Stimulated activated CD4-positive, alpha-beta T cell treated with anti-CD3 and anti-CD28 coated beads, Interleukin-15, amount 100 ng/mL, for 24 hours (primary cell): ENCODE measurements at places on chromosomes 6 and 20.
A peak's percentile ranks its signal among the peaks of the same experiment; 100 is the strongest.

DNA sequence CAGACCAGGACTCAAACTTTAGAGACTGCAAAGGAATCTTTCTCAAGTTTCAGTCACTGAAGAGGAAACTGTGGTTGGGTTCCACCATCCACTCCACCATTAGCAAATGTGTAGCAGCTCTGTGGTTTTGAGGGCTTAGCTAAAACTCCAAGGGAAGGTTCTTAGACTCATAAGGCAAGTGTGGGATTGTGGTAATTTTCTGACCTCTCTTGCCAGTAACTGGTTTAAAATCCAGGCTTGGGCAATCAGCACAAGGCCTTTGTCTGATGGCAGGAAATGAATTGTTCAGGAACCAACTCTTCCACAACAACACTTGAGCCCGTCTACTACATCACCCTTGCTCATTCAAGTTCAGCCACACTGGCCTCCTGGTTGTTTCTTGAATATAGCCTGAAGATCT lies 68.6 kb upstream of the FBXL4 start:
- no peak for DNase-seq

- DNase-seq = no peak
Measured at GRCh38 chr6:25883536-25883935, 9.5 kb upstream of the SLC17A3 start.

DNA sequence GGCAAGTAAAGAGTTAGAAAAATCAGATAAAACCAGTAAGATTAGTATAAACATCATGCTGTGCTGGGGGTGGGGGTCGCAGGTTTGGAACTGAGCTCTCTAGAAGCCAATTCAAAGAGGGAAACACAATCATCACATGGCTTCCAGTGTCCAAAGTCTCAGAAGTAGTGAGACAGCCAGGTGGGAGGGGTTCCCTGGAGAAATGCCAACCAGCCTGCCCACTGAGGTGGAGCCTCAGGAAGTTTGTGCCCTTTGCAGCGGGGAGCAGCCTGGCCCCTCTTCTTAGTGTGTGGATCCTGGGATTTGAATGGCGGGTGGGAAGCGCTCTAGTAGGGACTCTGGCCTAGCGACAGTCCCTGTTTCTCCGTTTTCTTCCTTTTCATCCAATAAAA lies 21.4 kb downstream of the C6orf15 start:
- no peak for DNase-seq

GRCh38 chr20:61776491-61777075 lies 289.1 kb downstream of the TAF4 start:
- no peak for DNase-seq

- DNase-seq = peak; percentile 37
Measured at GRCh38 chr6:28985462-28986164, 19.5 kb downstream of the ZNF311 start.

GRCh38 chr6:11450037-11450436 lies 87.5 kb upstream of the TMEM170B start:
- DNase-seq = no peak

DNA sequence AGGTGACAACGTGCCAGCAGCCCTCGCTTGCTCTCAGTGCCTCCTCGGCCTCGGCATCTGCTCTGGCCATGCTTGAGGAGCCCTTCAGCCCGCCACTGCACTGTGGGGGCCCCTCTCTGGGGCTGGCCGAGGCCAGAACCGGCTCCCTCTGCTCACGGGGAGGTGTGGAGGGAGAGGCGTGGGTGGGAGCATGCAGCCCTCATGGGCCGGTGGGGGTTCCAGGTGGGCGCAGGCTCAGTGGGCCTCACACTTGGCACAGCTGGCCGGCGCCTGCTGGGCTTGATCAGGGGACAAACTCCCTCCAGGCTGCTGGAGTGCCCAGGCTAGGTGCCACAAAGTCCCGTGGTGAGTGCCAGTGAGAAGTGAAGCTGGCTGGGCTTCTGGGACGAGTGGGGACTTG lies 566.6 kb upstream of the ID4 start:
- DNase-seq = no peak

GRCh38 chr6:21846541-21847451 lies 253.2 kb downstream of the SOX4 start:
- peak; percentile 29 for DNase-seq

- DNase-seq = no peak
Measured at GRCh38 chr6:151805286-151805840, 2.1 kb upstream of the ESR1 start.

GRCh38 chr6:113530769-113531168 lies 326.4 kb upstream of the MARCKS start:
- no peak for DNase-seq

DNA sequence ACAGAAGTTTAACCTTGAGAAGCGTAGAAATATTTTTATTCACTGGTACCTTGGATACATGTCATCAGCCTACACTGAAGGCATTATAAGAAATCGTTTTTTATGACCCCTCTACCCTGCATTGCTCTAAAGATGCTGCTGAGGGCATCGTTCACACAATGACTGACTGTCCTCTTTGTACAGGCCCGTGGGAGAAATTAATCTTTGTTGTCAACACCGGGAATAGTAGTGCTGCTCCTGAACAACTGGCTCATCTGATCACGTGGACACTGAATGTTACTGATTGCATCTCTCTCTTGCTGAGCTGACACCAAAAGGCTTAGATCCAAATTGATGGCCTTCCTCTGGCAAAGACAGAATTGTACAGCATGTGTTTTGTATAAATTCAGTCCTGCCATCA lies 157.1 kb upstream of the SMLR1 start:
- DNase-seq = no peak

DNA sequence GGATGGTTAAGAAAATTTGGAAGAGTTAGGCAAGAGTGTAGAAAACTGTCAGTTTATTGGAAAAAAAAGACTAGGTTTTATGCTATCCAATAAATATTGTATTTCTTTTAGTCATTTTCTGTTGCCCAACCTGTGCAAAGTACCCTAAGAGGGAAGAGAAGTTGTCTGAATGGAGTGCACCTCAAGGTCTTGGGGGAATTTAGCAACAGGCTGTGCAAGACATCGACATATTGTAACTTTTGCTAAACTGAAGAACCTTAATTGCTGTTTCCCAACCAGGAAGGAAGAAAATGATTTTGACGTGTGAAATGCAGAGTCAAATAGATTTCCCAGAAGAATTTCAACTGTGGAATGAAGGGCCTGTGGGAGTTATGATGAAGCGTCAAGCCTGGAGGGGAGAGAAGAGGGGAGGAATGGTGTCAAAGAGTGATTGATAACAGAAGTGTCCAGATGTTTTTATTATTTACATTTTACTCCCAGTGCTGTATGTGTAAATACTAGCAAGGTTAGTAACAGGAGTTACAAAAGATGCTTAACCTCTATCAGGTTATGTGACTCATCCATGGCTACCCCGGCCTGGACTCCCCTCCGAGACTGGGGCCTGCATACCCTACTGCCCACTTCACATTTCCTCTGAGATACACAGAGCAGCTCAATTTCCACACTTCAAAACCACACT lies 246.8 kb downstream of the MYLK4 start:
- DNase-seq = no peak

- no peak for DNase-seq
Measured at GRCh38 chr6:130259557-130259956, 36.8 kb upstream of the SAMD3 start.

DNA sequence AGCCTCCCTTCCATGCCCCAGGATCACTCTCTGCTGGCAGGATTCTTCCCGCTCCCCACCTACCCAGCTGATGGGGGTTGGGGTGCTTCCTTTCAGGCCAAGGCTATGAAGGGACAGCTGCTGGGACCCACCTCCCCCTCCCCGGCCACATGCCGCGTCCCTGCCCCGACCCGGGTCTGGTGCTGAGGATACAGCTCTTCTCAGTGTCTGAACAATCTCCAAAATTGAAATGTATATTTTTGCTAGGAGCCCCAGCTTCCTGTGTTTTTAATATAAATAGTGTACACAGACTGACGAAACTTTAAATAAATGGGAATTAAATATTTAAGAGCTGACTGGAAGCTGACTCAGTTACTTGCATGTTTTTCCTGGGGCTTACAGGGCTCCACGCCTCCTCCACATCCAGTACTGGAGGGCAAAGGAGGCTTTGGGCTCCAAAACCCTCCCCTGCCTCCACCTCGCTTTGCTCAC lies 24.3 kb upstream of the FANCE start:
- DNase-seq = no peak
